Activated T-cell treated with anti-CD3 and anti-CD28 coated beads for 1 hour (primary cell): ENCODE measurements at places on chromosomes 16 and 17.

GRCh38 chr16:4247460-4247784 is 5.5 kb upstream of the SRL start:
- no peak for DNase-seq

GRCh38 chr16:23333034-23333579 is 31.0 kb downstream of the SCNN1B start:
- no peak for DNase-seq

- no peak for DNase-seq
These were observed 59.7 kb upstream of the TNRC6C start for GRCh38 chr17:77898521-77899434.

- no peak for DNase-seq
These were observed 868.8 kb downstream of the CDH11 start for GRCh38 chr16:64253096-64253495.

DNA sequence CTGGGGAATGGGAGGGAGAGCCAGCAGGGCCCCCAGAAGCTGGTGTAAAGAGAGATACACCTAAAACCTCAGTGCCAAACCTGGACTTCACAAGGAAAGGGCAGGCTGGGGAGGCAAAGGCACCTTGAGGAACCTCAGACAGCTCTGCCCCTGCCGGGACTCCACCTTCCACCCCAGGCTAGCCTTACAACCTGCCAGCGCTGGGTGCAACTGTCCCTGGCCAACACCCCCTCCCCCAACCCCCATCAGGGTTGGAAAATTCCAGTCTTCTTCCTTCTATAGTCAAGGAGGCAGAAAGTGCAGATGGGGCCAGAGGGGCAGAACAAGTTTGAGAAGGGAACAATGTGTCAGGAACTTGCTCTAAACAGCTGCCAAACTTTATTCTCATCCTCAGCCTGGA is 2.2 kb downstream of the YBX2 start:
- DNase-seq = no peak

GRCh38 chr17:77916703-77917481 is 41.6 kb upstream of the TNRC6C start:
- DNase-seq = no peak

DNA sequence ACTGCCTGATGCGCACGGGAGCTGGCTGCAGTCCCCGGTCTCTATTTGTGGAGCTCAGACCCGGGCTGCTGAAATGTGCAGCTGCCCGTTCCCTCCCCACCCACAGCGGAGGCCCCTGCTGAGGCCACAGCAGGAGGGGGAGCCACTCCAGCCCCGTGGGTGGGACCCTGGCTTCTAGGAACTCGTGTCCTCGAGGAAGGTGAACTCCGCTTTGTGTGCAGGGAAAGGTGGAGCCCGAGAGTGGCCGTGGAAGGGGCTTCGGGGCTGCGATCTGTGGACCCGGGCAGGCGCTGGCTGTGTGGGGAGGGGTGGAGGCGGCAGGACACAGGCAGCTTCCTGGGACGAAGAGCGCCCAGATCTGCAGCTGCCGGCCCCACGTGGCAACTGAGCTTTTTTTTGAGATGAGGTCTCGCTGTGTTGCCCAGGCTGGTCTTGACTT is 2.9 kb downstream of the CCDC154 start:
- no peak for DNase-seq

DNA sequence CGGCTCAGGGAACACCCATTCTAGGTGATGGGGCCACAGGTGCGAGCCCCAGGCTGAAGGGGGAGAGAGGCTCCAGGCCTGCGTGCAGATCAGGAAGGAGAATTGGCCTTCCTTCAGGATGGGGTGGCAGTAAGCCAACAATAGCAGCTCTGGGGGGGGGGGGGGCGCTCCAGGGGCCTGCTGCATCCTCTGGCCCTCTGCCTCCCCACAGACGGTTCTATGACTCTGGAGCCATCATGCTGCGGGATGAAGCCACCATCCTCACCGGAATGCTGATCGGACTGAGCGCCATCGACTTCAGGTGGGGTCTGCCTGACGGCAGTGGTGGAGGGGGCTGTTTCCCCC is 6.1 kb downstream of the RUNDC3A start:
- no peak for DNase-seq

GRCh38 chr16:57500578-57501111 is 14.4 kb upstream of the DOK4 start:
- DNase-seq = no peak

- no peak for DNase-seq
These were observed 7.2 kb upstream of the SLC52A1 start for GRCh38 chr17:5042157-5043022.

DNA sequence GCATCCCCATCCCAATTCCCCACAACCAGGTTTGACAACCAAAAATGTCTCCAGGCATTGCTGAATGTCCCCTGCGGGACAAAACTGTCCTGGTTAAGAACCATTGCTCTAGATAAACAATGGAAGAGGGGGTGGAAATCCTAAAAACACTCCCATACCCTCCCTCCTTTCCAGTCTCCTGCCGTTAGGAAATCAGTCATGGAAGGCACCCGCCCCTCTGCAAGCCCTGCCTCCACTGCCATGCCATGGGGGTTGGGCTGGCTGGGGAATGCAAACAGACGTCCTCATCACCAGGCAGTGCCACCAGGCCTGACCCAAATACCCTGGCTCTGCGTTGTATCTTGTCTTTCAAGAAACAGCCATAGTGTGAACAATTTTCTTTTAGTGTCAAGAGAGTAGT is 57.5 kb downstream of the CYTH1 start:
- no peak for DNase-seq

DNA sequence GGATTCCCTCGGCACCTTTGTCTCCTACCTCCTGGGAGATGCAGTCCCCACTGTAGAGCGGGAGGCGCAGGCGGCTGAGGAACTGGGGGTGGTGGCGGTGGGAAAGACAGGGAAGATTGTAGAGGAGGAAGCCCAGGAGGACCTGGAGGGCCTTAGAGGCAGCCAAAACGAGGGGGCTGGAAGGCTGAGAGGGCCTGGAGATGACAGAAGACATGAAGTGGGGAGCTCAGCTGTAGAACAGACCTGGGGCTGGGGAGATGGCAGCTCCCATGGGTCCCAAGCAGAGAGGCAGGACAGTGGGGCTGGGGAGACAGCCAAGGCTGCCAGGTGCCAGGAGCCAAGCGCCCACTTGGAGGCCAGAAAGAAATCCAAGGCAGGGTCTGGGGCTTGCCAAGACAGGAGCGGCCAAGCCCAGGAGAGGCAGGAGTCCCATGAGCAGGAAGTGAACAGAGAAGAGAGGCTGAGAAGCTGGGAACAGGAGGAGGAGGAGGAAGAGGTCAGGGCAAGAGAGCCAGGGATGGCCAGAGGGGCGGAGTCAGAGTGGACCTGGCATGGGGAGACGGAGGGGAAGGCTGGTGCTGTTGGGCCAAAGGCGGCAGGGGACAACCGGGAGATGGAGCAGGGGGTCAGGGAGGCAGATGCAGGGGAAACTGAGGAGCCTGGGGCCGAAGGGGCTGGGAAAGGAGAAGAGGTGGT is 803 bp downstream of the APOBR start:
- DNase-seq = no peak

GRCh38 chr16:51439271-51439670 is 288.2 kb upstream of the SALL1 start:
- no peak for DNase-seq

- DNase-seq = no peak
These were observed 27.1 kb downstream of the ARSG start for GRCh38 chr17:68318103-68318991.

DNA sequence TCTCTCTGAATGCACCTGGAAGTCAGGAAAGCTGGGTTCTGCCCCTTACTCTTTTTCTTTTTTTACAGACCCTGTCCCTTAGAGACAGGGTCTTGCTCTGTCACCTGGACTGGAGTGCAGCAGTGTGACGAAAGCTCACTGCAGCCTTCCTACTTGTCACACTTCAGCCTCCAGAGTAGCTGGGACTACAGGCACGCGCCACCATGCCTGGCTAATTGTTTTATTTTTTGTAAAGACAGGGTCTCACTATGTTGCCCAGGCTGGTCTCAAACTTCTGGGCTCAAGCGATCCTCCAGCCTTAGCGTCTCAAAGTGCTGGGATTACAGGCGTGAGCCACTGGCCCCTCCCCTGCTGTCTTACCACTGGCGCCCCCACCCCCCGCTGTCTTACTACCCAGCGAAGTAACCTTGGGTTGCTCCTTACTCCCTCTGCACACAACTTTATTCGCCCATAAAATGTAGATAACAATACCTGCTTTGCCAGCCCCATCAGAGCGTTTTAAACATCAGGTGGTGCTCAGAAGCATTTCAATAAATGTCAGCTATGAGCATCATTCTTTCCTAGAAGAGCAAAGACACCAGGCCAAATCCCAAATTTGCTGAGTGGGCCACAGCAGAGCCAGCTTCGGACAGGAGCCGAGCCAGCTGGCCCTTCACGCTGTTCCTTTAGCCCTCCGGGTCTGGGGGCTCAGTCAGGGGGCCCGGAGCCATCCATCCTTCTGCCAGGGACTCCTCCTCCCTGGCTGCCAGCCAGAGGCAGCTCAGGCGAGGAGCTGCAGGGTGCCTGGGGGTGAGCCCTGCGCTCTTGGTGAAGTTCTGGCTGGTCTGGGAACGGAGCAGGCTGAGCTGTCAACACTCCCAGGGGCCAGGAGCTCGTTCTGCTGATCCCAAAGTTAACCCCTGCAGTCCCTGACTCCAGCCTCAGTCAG is 24.4 kb downstream of the SRL start:
- no peak for DNase-seq

- no peak for DNase-seq
These were observed 69.7 kb downstream of the ZFHX3 start for GRCh38 chr16:72978212-72978611.

DNA sequence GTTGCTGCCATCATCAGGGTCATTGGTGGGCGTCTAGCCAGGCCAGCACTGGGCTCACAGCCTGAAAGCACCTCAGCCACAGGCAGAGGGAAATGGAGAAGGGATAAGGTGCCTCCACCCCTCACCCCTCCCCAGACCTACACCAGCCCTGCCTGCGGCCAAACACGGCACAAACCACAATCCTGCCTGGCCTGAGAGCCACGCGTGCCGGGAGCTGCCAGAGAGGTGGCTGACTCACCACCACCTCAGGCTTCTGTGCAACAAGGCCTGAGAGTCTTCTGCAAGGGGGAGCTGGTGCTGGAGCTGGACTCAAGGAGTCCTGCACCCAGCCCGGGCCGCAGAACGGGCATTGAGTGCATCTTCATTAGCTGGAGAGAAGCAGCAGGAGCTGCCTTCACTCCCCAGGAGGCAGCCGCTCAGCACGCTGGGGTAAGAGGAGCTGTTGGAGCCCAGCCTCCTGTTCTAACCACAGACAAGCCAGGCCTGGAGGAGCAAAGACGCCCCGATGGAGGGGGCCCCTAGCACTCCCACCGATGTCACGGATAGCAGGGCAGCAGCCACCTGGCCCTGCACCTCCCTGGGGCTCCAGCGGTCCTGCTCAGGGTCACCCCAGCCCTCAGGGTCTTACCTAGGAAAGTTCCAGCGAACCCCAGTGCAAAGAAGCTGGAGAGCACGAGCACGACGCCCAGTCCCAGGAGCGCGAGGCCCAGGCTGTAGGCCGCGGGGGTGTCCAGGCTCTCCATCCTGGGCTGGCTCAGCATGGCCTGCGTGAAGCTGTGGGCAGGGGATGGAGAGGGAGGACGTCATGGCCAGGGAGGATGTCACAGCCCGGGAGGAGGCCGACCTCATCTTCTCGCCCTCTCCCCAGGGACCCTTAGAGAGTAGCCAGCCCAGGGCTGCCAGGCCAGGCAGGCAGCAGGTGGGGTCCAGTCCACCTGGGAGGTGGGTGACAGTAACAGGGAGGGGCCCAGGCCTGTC is 16.0 kb upstream of the RASD1 start:
- no peak for DNase-seq

DNA sequence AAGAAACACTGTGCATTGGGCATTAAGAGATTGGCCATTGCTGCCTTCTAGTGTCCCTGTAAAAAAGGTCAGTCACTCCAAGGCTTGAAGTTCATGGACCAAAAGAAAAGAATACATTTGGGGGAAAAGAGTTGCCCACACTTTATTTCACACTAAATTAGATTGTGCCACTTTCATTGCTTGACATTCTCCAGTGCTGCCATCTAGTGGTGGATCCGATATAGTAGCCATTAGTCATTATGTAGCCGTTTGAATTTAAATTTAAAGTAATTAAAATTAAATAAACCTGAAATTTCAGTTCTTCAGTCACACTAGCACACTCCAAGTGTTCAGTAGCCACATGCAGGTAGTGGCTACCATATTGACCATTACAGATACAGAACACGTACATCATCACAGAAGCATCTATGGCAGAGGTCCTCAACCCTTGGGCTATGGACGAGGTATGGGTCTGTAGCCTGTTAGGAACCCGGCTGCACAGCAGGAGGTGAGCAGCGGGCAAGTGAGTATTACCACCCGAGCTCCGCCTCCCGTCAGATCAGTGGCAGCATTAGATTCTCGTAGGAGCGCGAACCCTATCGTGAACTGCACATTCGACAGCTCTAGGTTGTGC is 21.9 kb upstream of the CDH5 start:
- DNase-seq = peak; percentile 15

DNA sequence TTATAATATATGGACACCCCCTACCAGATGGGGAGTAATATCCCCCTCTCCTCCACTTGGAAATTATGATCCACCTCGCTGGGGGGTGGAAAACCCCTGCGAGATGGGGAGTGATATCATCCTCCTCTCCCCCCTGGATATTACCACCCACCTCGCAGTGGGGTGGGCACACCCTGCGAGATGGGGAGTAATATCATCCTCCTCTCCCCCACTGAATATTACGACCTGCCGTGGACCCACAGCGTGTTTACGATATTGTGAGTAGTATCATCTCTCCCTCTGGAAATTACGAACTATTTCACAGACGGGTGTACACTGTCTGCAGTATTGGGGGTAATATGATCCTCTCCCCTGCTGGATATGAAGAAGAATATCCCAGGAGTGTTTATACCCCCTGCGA is 228.3 kb upstream of the WSCD1 start:
- no peak for DNase-seq

DNA sequence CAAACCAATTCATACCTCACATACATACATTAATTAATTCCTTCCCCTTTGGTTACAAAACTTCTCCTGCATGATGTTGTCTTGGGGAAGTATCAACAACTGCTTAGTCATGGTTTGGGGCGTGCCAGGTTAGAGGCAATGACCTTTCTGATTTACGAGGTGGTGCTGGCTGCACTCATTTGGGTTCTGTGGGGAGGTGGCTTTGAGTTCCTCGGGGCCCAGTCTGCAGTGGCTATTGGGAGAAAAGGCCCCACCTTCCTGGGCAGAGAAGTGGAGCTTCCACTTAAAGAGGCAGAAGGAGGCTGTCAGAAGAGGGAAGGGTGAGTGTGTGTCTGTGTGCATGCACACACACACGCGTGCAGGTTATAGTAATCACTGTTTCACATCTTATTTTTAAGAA is 10.2 kb upstream of the ETV4 start:
- DNase-seq = no peak

GRCh38 chr17:67129283-67129682 is 84.9 kb downstream of the CACNG1 start:
- no peak for DNase-seq

DNA sequence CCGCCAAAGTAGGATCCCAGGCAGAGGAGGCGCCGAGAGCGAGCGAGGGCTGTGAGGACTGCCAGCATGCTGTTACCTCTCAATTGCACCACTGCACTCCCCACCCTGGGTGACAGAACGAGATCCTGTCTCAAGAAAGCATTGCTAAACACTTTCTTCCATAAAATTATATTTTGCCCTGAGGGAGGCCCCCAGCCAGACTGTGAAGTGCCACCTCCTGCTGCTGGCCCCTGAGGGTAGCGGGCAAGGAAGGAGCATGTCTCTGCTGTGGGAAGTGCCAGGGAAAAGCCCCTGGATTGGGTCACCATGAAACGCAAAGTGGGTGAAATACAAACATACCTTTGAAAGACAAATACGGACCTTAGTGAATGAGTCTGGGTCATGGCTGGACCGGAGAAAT is 78.0 kb upstream of the AMZ2 start:
- no peak for DNase-seq
